ENCODE measurements at places on chromosomes 3 and 15.

DNA sequence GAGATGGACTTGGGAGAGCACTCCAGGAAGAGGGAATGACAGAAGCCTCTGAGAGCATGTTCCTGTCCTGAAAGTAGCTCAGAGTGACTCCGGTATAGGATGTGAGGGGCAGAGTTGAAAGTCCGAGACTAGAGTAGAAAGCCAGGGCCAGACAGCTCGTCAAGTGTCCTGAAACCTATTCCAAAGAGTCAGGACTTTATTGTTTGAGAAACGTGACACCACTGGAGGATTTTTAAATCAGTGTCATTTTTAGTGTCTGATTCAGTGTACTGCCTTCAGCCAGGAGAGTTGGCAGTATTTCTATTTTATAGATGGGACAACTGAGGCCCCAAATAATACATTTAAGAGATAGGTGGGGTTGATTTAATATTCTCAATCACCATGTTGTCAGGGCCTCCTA lies 1.6 kb upstream of the RBMS3 start:
- DNase-seq: no peak

DNA sequence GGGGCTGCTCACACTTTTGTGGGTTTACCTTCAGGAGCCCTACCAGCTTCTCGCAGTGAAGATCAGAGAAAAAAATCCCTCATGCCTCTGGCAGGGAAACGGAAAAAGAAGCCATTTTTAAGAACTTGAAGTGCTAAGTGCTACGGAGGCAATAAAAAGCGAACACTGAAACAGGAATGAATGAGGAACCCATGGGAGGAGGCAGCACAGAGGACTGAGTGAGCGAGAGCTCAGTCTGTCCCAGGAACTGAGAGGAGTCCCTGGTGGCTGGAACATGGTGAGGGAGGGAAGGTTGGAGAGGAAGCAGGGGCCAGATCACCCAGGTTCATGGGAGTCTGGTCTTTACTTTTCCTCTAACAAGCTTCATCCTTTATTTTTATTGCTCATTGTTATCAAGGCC lies 228.1 kb upstream of the PROK2 start:
- DNase-seq: no peak

DNA sequence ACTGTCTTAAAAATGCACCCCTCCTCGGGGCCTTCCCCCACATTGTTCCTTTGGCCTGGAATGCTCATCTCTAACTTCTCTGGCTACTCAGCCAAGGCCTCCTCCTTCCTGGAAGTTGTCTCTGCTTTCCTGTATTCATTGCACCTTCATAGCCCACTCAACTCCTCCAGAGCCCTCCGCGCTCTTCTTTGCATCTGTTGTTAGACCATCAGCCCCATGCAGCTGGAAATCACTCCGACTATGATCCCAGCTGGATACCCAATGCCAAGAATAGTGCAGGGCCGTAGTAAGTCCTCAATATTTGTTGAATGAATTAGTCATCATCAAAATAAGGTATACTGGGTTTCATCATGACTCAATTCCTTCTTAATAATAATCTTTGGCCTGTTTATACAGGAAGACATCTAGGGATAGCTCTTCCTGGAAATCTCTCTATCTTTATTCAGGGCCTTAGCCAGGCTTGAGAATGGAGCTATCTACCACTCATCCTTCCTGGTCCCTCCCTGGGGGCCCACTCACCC lies 112.7 kb downstream of the SYNPR start:
- DNase-seq: no peak

DNA sequence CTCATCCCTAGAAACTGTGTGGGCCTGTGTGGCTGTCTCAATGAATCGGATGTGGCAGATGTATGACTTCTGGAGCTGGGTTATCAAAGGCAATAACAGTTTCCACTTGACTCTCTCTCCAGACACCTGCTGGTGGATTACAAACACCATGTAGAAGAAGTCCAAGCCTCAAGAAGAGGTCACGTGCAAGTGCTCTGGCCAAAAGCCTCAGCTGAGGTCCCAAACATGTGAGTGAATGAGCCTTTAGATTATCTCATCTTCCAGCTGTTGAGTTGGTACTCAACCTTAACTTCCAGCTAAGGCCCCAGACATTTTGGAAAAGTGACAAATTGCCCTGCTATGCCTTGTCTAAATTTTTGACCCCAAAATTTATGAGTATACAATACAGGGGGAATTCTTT lies 42.7 kb upstream of the IL12A start:
- DNase-seq: no peak

- no peak for DNase-seq
Measured at GRCh38 chr15:61124195-61124594, 104.9 kb downstream of the RORA start.

GRCh38 chr3:126472277-126473006 lies 3.2 kb downstream of the ZXDC start:
- no peak for DNase-seq

GRCh38 chr15:42080186-42080918 lies 14.0 kb downstream of the PLA2G4D start:
- DNase-seq: no peak

- DNase-seq: no peak
Measured at GRCh38 chr15:52326756-52327155, 31.2 kb upstream of the MYO5C start.

GRCh38 chr3:26984416-26985390 lies 362.1 kb downstream of the LRRC3B start:
- no peak for DNase-seq

DNA sequence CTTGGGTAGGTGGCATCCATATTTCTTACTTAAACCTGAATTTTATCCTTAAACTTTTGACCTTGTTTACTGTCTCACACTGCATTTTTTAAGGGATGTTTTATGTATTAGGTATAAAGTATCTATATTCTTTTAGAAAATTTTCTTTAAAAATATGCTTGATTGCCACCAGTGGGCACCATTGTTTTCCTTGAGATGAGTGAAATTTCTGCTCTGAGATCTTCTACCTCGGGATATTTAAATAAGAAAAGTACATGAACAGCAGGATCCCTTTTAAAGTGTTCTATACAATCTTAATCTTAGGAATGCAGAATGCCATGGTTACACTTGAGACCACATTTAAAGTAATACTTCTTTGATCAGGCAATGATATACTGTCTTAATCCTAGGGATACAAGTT lies 108.7 kb downstream of the SLMAP start:
- DNase-seq: no peak

GRCh38 chr15:64247906-64248541 lies 85.2 kb upstream of the PPIB start:
- DNase-seq: peak; percentile 65

DNA sequence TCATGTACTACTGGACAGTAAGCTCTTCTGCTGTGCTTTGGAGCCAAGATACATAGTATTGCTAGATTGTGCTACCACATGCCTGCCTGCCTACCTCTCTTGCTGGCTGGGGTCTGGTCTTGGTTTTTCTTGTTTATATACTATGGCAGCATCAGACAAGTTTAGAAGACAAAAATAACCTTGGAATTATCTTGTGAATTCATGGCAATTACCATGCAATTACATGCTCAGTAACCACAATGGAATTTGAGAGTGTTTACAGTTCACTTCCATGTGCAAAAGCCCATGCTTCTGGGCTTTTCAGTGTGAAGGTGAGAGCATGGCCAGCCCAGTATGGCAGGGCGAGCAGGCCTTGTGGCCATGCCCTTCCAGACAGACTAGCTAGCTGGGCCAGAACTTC lies 48.0 kb upstream of the C15orf61 start:
- no peak for DNase-seq

GRCh38 chr3:89057398-89057797 lies 50.0 kb upstream of the EPHA3 start:
- DNase-seq: no peak

DNA sequence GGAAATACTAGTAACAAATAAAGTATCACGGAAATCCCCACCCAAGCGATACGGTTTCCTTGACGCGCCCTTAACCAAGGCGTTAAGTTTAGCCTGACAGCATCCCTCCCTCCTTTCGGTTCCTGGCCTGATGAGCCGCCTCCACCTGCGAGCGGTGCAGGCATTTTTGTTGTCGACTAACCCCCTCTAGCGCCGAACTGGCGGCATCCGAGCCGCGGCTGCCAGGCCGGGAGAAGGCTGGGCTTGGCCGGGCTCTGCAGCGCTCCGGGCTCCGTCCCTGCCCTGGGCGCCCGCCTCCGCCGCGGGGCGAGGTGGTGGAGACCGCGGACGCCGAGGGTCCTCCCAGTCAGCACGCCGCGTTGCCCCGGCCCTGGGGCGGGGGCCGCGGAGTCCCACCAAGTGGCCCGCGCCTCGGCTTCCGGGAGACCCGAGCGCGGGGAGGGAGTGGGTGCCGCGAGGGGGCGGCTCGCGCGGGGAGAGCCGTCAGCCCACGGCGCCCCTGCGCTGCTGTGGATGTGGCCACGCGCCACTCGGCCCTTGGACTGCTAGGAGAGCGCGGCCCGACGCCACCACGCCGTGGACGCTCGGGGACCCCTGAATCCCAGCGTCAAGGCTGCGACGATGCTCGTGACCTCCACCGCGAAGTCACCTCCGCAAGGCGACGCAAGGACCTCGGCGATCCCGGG lies 1.1 kb upstream of the EPHA6 start:
- DNase-seq: no peak

- DNase-seq: no peak
Measured at GRCh38 chr15:70289191-70289955, 191.7 kb upstream of the TLE3 start.

GRCh38 chr3:62611541-62612240 lies 238.3 kb upstream of the FEZF2 start:
- DNase-seq: no peak

DNA sequence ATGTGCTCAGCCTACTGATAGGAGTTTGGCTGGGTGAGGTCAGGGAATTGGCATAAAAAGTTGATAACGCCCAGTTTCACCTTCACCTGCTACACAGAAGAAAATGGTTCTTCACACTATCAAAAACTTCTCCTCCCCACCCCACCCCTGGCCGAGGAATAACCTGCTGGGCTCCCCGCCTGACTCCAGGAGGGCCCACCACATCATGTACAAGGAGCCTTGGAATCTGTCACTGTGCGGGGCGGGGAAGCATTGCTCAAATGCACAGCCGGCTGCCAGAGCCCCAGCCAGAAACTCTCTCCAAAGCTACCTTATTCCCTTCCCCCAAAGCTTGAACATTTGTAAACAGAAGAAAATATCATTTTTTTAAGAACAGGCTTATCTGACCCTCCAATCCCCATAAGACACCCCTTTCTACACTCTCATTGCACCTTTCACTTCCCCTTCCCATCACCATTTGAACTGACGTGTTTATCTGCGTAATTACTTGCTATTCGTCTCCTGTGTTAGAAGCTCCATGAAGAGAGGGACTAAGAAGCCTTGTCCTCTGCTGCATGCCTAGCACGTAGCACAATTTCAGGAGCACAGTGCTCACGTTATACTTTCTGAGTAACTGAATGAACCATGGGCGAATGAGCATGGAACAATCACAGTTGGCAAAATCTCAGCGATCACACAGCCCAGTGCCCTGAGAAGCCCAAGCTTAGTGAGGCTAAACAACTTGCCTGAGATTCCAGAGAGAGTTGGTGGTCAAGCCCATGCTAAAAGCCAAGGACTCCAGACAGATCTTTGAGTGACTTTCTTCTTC lies 82.9 kb downstream of the HES1 start:
- no peak for DNase-seq

- DNase-seq: no peak
Measured at GRCh38 chr3:52311576-52312119, 4.5 kb upstream of the DNAH1 start.

DNA sequence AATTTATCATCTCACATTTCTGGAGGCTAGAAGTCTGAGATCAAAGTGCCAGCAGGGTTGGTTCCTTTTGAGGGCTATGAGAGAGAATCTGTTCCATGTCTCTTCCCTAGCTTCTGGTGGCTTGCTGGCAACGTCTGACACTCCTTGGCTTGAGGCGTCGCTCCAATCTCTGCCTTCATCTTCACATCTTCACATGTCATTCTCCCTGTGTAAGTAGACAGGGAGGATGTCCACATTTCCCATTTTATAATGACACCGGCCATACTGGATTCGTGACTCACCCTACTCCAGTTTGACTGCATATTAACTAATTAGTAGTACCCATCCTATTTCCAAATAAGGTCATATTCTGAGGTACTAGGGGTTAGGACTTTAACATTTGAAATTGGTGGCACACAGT lies 17.5 kb upstream of the ARHGAP31 start:
- DNase-seq: no peak

- no peak for DNase-seq
Measured at GRCh38 chr15:82790321-82790720, 15.5 kb downstream of the FSD2 start.

- DNase-seq: no peak
Measured at GRCh38 chr3:23877329-23877980, 39.3 kb downstream of the NKIRAS1 start.

GRCh38 chr3:128453501-128454309 lies 13.0 kb downstream of the DNAJB8 start:
- no peak for DNase-seq

GRCh38 chr3:170056710-170057454 lies 19.1 kb downstream of the GPR160 start:
- DNase-seq: no peak

- DNase-seq: no peak
Measured at GRCh38 chr3:70919661-70920060, 607.2 kb upstream of the MDFIC2 start.

GRCh38 chr15:78397382-78397781 lies 40.6 kb upstream of the IREB2 start:
- DNase-seq: no peak

DNA sequence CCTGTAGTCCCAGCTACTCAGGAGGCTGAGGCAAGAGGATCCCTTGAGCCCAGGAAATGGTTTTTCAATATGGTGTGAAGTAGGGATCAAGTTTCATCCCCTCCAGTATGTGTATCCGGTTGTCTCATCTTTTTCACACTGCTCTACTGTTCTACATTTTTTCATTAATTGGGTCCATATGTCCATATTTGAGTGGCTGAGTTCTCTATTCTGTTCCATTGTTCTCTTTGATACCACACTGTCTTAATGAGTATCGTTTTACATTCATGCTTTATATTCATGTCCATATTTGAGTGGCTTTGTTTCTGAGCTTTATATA lies 81.6 kb upstream of the LRRFIP2 start:
- no peak for DNase-seq

DNA sequence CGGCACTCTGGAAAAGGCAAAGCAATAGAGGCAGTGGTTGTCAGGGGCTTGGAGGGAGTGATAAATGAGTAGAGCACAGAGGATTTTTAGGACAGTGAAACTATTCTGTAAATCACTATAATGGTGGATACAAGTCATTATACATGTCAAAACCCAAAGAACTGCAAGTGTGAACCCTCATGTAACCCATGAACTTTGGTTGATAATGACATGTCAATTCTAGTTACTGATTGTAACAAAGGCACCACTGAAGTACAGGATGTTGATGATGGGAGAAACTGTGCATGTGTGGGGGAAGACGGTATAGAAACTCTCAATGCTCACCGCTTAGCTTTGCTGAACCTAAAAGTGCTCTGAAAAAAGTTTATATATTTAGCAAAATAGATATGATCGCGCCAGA lies 36.0 kb downstream of the BTLA start:
- no peak for DNase-seq

Data from NCI-H1694 (cell line).